ENCODE measurements at places on chromosomes 3 and 15. TPM values are rescaled to one million over a fixed set of nuclear protein-coding genes. Genes with fewer than 3 reads are reported as not detected.
A peak's percentile ranks its signal among the peaks of the same experiment; 100 is the strongest.

GRCh38 chr3:150760431-150761200 is 2.4 kb downstream of the SIAH2 start:
- H3K27ac ChIP-seq: peak overlapping the region; percentile 98
- peak overlapping the region; percentile 91 for H3K4me3 ChIP-seq
- no peaks in the 10 kb centered on the region for H3K27me3 ChIP-seq
- peak; percentile 79 for DNase-seq

DNA sequence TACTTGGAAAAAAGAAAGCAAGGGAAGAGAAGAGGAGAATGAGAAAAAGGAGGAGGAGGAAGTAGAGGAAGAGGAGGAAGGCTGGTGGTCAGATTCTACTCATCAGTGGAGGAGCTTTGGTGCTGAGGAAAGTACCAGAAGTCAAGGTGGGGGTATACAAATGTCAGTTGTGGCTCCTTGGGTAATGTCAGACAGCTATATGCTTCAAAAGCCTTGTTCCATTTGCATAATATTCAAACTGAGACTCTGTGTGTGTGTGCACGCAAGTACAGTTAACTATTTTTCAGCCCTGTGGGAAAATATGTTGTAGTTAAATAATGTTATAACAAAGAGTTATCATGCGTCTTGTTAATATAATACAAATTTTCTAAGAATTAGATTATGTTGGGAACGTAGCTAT is 609.7 kb downstream of the PDCD6IP start:
- no peaks in the 10 kb centered on the region for H3K4me1 ChIP-seq
- H3K27ac ChIP-seq: no peak overlapping the region
- H3K36me3 ChIP-seq: no peaks in the 10 kb centered on the region

The C2CD4A gene
- total RNA-seq: 0.05 TPM

DNA sequence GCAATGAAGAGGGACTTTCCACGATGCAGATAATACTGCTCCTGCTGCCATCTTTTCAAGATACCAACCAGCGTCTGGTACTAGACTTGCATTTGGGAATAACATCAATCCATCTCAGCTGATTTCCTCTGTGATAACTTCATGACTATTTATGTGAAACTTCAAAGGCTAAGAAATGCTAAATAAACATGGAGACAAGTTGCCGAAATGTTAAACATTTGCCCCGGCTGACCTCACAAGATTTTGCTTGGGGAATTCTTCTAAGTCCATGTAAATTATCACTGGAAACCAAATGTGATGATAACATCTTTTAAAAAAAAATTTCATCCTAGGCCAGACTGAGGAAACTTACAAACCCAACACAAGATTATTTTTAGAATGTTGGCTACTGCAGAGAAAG is 185.8 kb upstream of the PRICKLE2 start:
- H3K27ac ChIP-seq: no peak overlapping the region
- H3K4me1 ChIP-seq: no peaks in the 10 kb centered on the region
- no peaks in the 10 kb centered on the region for H3K27me3 ChIP-seq
- no peak overlapping the region for H3K4me3 ChIP-seq
- no peaks in the 10 kb centered on the region for H3K36me3 ChIP-seq

GRCh38 chr15:40787991-40788390 is 18.2 kb downstream of the C15orf62 start:
- no peak overlapping the region for H3K4me3 ChIP-seq
- H3K27me3 ChIP-seq: no peaks in the 10 kb centered on the region
- peaks cover 25% of the 10 kb centered on the region for H3K4me1 ChIP-seq
- H3K27ac ChIP-seq: peak overlapping the region; percentile 55

DNA sequence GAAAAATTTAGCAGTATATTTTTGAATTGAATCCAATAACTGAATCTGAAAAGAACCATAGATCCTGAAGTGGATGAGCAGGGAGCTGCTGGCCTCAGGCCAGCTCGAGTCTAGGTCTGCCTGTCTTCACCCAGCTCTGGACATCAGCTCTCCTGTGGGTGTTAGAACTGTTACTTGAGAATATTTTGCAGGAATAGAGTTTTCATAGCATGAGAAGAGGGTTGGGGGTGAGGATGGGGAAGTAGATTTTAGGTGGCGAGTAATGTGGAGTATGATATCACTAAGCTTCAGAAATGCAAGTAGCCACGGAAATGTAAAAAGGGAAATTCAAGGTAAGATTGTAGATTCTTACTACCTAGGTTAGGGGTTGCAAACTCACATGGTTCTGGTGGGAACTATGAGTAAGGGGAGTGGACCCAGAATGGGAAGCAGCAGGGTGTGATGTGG is 6.2 kb downstream of the RAB8B start:
- DNase-seq: no peak
- H3K36me3 ChIP-seq: peaks cover 65% of the 10 kb centered on the region
- no peaks in the 10 kb centered on the region for H3K27me3 ChIP-seq
- peaks cover 76% of the 10 kb centered on the region for H3K4me1 ChIP-seq
- peak overlapping the region; percentile 74 for H3K27ac ChIP-seq

- no peaks in the 10 kb centered on the region for H3K4me1 ChIP-seq
- no peak overlapping the region for H3K27ac ChIP-seq
- no peak overlapping the region for H3K4me3 ChIP-seq
- no peak for DNase-seq
Observed at GRCh38 chr3:188607805-188608315, 453.9 kb downstream of the LPP start.

- peaks cover 31% of the 10 kb centered on the region for H3K27me3 ChIP-seq
- H3K36me3 ChIP-seq: no peaks in the 10 kb centered on the region
- H3K27ac ChIP-seq: no peak overlapping the region
- H3K4me1 ChIP-seq: peaks cover 31% of the 10 kb centered on the region
- H3K4me3 ChIP-seq: no peak overlapping the region
- no peak for DNase-seq
Observed at GRCh38 chr3:46127503-46127902, 80.6 kb downstream of the CCR1 start.

The TMCC1 gene
- 21.0 TPM for total RNA-seq

DNA sequence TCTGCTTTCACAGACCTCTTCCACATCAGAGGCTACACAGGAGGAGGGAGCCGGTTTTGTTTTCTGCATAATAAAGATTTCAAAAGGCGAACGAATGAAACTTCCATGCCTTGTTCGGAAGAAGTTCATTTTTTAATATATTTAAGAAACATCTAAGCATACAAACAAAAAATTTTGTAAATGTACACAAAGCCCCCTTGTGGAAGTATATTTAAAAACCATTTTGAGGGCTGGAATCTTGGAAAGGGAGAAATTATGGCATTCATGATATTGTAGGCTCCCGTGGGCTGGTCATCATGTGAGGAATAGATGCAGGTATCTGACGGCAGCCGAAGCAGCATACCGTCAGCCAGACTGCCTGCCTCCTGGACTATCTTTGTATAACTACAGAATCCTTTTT is 90.4 kb downstream of the MECOM start:
- no peak overlapping the region for H3K27ac ChIP-seq
- DNase-seq: no peak
- H3K27me3 ChIP-seq: peaks cover 11% of the 10 kb centered on the region
- no peak overlapping the region for H3K4me3 ChIP-seq
- no peaks in the 10 kb centered on the region for H3K4me1 ChIP-seq

The GALNT15 gene
- total RNA-seq: not detected

- no peak for DNase-seq
- no peaks in the 10 kb centered on the region for H3K4me1 ChIP-seq
- H3K36me3 ChIP-seq: no peaks in the 10 kb centered on the region
- no peaks in the 10 kb centered on the region for H3K27me3 ChIP-seq
Observed at GRCh38 chr15:29849716-29850115, 27.4 kb upstream of the TJP1 start.

- DNase-seq: no peak
- no peak overlapping the region for H3K27ac ChIP-seq
- H3K4me3 ChIP-seq: no peak overlapping the region
- peaks cover 15% of the 10 kb centered on the region for H3K27me3 ChIP-seq
Observed at GRCh38 chr15:52288051-52288942, 7.3 kb downstream of the MYO5C start.

DNA sequence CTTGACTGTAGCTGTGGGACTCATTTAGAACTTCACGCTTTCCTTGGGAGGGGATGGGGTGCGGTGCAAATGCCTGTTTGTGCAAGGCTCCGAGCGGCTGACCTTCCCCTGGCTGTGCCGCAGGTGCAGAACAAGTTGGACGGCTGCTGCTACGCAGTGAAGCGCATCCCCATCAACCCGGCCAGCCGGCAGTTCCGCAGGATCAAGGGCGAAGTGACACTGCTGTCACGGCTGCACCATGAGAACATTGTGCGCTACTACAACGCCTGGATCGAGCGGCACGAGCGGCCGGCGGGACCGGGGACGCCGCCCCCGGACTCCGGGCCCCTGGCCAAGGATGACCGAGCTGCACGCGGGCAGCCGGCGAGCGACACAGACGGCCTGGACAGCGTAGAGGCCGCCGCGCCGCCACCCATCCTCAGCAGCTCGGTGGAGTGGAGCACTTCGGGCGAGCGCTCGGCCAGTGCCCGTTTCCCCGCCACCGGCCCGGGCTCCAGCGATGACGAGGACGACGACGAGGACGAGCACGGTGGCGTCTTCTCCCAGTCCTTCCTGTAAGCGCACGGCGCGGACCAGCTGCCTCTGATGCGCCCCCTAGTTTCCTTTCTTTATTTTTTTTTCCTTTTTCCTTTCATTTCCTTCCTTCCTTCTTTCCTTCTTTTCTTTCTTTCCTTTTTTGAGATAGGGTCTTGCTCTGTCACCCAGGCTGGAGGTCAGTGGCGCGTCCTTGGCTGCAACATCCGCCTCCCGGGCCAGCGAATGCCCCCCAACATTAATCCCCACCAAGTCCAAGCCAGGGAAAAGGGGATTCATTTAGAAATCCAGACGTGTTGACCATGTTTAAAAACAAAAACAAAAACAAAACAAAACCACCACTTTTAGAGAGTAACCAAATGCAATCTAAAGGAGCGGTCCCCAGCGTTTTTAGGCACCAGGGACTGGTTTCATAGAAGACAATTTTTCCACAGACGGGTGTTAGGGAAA is 42.7 kb downstream of the EIF2AK4 start:
- no peak for DNase-seq
- no peaks in the 10 kb centered on the region for H3K27me3 ChIP-seq
- peak overlapping the region; percentile 35 for H3K4me3 ChIP-seq
- H3K36me3 ChIP-seq: peaks cover 34% of the 10 kb centered on the region
- no peak overlapping the region for H3K27ac ChIP-seq

DNA sequence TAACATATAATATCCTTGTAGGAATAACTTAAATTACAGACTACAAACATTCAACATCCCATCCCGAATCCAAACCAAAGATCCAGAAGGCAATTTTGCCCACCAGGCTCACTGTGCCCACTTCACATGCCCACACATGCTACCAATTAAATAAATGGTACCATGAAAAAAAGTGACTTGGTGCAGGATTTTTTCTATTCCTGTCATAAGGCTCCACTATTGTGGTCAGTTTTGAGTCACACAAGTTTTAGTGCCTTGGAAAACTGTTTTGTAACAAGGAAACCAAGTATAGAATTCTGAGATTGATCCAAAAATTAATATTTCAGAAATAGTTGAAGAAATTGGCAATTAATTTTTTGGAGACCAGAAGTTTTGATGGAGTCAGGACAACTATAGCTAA is 470.1 kb upstream of the THBS1 start:
- no peak overlapping the region for H3K4me3 ChIP-seq
- no peak overlapping the region for H3K27ac ChIP-seq
- no peaks in the 10 kb centered on the region for H3K36me3 ChIP-seq
- H3K4me1 ChIP-seq: no peaks in the 10 kb centered on the region
- peaks cover 14% of the 10 kb centered on the region for H3K27me3 ChIP-seq

The ZPLD1 gene
- total RNA-seq: not detected

DNA sequence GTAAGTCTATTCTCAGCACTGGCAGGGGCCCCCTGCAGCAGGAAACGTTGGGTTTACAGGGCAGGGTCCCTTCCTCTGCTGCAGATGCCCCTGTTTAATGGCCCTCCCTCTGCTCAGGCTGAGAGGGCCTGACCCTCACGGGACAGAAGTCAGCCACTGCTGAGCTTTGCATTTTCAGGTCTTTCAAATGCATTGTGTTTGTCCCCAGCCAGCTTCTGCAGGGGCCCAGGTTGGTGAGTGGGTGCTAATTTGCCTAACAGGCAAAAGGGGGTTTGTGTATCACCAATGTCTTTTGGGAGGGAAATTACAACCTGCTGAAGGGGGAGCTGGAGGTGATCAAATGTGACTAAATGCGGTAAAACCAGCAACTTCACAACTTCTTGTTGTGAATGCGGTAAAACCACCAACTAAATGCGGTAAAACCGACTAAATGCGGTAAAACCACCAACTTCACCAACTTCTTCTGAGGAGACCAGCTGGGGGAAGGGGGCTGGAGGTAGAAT is 44.8 kb upstream of the UBE2E1 start:
- no peaks in the 10 kb centered on the region for H3K36me3 ChIP-seq
- no peak overlapping the region for H3K27ac ChIP-seq
- no peak for DNase-seq
- H3K27me3 ChIP-seq: peaks cover 5% of the 10 kb centered on the region

GRCh38 chr15:36832774-36833463 is 253.5 kb downstream of the CDIN1 start:
- H3K27ac ChIP-seq: no peak overlapping the region
- no peak overlapping the region for H3K4me3 ChIP-seq
- no peaks in the 10 kb centered on the region for H3K4me1 ChIP-seq
- no peaks in the 10 kb centered on the region for H3K27me3 ChIP-seq

All from activated CD4-positive, alpha-beta T cell treated with anti-CD3 and anti-CD28 coated beads, Interleukin-2, amount 10 ng/mL, durations not matched to agents 24 days and 14 days (primary cell).